ENCODE measurements at places on chromosomes 2 and 18.

DNA sequence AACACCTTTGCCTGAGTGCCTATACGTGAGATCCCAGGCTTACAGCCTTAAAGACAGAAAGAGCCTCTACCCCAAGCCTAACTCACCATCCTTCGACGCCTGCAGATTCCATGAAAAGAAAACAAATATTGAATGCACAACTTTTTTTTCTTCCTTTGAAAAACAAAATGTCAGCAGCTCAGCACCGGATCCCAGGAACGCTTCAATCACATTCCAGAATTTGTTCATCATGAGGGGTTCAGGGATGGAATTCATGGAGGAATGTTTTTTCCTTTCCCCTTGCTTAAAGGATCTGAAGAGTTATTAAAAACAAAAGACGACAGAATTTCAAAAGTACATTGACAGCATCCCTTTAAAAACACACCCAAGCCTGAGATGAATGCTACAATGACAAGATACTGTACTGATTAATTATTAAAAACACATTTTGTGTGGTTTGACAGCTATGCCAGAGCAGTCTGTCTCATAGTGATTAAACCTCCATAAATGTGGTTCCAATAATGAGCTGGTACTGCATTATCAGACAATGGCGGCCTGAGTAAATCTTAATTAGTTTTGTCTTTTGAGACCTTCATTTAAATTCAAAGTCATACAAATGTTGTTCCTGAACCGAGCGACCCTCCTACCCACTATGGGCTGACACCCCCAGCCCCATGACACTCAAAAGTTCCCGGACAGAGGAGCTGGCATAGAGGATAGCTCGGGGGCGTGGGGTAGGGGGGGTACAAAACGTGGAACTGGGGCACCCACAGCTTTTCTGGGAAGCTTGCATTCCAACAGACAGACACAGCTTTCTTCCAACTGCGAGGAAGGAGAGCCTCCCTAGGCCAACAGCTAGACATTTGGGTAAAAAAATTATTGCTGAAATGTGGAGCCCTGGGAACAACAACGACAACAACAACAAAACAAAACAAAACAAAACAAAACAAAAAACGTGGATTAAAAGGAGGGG, 227.5 kb downstream of the TTC32 start:
- no peak for DNase-seq

DNA sequence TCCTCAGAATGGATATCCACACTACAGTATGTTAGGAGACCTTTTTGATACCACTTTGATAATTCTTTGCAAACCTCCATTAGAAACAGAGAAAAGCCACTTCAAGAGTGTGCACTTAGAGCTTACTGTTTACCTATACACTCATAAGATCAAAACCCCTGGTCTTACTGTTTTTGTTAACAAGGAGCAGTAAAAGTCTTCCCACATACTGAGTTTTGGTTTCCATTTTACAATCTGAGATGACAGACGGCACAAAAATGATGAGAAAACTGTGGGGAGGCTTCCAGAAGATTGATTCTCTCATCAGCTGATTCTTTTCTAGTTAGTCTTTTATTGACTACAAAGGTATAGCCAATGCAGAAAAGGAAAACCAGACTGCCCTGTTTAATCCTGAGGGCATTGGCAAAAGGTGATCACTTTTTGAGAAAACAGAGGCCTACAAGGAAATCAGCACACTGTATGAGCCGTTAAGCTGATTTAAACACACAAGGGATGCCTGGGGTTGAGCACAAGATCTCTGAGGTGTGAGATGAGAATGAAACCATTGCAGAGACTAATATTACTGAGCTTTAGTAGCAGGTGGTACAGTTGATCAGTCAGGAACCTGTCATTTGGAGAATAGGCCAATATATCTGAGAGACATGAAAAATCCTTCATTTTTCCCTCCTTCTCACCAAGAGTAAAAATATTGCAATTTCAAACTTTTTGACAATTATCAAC, 368.6 kb downstream of the GRB14 start:
- DNase-seq = no peak

DNA sequence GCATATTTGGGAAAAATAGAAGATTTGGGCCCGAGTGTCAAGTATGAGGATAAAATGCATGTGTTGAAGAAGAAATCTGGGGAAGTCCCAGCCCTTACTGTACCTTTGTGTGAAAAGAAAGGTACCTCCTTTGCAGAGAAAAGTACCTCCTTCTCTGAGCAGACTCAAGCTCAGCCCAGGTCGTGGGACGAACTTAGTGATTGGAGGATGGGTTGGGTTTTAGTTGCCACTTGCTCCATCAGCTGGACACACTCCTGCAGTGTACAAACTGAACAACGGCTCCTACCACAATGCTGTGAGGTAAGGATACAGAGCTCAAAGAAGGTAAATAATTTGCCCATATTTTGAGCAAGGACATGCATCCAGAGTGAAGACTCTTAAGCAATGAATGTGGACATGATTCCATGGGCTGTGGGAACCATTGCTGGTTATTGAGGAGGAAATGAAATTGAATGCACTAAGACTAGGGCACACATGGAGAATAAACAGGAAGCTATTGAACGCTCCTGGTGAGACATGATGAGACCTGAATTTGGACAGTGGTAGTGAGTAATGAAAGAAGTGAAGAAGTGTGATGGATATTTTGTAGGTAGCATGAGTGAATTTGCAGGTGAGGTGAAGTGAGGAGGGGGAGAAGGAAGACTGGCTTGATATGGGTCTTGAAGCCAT, 49.8 kb upstream of the IL1RL1 start:
- no peak for DNase-seq

DNA sequence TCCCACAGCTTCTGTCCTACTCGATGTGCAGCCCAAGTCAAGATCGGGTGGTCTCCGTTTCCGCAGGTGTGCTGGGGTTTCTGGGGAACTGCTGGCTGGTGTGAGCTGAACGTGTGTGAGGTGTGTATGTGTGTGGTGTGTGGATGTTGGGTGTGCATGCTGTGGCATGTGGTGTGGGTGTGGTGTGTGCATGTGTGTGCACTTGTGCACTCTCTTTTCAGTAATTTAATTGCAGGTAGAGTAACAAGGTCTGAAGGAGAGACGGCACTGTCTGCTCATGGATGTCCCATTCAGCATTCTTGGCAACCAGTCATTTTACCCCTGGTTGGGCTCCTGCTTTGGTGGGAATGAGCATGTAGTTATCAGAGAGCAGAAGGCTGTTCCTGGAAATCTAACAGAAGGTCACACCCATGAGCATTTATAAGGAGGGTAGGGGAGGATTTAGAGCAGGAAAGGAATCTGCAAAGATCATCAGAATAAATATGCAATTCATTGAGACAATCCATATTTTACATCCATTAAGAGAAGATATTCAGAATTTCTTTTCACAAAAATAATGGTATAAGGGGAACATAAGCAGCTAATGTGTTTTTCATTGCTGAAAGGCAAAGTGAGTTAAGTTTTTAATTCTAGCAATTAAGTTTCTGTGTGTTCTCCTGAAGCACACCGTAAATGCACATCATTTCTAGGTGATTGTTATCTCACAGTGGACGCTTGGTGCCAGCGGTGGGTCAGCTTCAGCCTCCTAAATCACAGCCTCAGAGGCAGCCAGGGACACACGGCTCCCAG, 60.7 kb downstream of the ADI1 start:
- no peak for DNase-seq

- DNase-seq = no peak
These were observed 87.3 kb upstream of the ZCCHC2 start for GRCh38 chr18:62435435-62436031.

- no peak for DNase-seq
These were observed 181.9 kb upstream of the DTNA start for GRCh38 chr18:34528177-34528576.

GRCh38 chr2:88057437-88057844, 1.9 kb upstream of the KRCC1 start:
- no peak for DNase-seq

DNA sequence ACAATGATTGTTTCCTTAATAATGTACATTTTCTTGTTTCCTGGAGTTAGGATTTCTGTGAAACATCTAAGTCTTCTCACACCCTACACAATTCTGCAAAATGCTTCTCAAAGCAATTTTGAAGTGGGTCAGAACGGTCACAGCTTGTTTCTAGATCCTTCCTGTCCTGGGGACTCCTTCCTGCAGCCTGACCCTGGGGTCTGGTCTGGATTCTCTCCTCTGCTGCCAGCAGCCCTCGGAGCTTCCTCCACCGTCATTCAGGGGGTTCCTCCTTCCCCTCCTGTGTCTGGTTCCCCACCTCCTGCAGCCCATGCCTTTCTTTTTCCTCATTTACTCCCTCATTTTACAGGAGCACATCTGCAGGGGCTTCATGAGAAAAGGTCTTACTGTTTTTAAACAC, 322.1 kb downstream of the AGPS start:
- DNase-seq = no peak

Data from stimulated activated naive CD8-positive, alpha-beta T cell treated with anti-CD3 and anti-CD28 coated beads, Interleukin-15, amount 100 ng/mL, for 72 hours (primary cell).